ENCODE measurements at places on chromosomes 1 and 21.

- DNase-seq: no peak
These were observed 561.1 kb upstream of the ZRANB2 start for GRCh38 chr1:71641903-71642302.

DNA sequence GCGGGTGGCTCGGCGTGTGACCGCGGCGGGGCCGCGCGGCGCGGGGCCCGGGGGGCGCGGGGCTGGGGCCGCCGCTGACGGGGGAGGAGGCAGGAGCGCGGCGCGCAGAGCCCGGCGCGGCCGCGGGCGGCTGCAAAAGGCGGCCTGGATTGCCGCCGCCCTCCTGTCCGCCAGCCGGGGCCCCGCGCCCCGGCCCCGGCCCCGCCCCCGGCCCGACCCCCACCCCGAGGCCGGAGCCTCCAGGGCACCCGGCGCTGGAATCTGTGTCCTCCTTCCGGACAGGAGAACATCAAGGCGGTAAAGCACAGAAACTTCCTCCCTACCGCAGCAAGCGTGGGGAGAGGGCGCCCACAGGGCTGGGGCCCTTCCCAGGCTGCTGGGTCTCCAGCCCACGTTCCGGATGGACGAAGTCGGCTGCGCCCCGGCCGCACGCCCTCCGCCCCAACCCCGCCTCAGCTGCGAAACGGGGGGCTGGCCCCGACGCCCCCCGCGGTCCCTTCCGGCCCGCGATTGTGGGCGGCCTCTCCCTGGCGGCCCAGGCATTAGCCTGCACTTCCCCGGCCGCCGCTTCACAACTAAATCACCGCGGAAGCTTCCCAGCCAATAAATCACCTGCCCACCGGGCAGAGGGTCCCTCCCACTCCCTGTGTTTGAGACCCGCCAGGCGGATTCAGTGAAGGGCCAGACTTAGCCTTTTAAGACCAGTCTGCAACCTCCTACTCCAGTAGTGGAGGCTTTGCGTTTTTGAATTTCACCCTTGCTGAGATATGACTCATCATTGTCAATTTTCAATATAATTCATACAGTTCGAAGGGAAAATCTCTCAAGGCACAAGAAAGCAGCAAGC is 106.0 kb downstream of the SLC45A1 start:
- no peak for DNase-seq

- no peak for DNase-seq
These were observed 457.9 kb downstream of the BRINP3 start for GRCh38 chr1:190019717-190020116.

DNA sequence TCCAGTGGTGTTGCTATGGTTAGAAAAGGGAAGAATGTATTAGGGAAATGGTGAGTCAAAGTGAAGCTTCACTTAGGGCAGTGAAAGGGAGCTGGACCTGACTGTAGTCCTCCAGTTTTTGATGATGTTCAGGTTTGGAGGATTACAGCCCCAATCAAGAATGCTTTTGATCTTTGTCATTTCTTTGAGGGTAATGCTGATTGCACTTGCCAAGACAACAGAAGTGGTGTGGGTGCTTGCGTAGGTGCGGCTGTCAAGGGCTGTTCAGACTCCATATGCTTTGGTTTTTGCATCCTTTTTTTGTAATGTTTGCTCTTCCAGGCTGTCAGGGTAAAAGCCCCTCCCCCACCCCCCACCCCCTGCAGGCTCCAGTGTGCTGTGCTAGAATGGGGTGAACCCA is 38.9 kb downstream of the HHAT start:
- DNase-seq: no peak

DNA sequence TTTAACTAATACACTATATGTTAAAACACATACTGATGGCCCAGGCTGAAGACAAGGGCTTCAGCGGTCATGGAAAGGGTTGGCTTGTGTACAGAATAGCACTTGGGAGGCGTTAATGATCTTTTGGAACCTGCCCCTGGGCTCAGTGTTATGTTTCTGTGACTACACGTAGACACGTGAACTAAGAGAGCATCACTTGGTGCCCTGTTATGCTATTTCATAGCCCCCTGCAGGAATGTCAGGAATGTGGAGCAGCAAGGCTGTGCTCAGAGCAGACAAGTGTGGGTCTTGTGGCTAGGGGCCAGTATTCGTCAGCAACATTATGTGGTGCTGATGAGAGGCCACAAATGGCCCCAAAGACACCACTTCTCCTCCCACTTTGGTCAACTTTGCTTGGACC is 132.4 kb downstream of the MAP3K21 start:
- no peak for DNase-seq

- no peak for DNase-seq
These were observed 102.3 kb downstream of the PDE4B start for GRCh38 chr1:65894738-65895605.

Data from amniotic stem cell (primary cell).